HFF-Myc (cell line): ENCODE measurements at places on chromosomes 1 and 21.

GRCh38 chr21:38228115-38228514 is 28.7 kb upstream of the KCNJ15 start:
- no peak for DNase-seq

- no peak for DNase-seq
Measured at GRCh38 chr1:214740471-214740870, 137.5 kb downstream of the CENPF start.

DNA sequence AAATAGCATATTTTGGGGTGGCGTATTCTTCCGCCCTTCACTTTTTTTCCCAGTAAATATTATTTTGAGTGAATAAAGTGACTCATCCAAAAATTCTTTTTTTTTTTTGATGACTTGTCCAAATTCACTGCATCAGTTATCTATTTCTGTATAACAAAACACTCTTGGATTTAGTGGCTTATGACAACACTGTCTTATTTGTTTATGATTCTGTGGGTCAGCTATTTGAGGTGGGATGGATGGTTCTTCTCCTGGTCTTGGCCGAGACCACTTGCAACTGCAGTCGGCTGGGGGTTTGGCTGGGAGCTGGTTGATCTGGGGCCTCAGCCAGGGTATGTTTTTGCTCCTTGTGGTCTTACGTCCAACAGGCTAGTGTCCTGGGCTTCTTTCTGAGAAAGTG is 39.9 kb upstream of the SRSF10 start:
- DNase-seq: no peak

DNA sequence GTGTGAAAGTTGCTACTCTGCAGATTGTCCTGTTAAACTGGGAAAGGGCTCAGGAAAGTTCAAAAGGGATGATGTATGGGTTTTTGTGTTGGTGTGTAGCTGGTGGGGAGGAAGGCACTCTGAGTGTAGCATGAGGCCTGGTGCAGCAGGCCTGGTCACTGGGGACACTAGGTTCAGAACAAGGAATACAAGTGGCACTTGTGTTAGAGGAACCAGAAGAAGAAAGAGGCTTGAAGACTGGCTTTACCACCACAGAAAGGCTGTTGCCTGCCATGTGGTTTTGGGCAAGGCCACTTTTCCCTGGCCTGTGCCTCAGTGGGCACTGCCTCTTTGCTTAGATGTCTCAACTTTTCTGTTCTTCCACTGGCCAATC is 122.8 kb downstream of the NOS1AP start:
- DNase-seq: no peak

GRCh38 chr1:182962554-182963115 is 9.7 kb upstream of the SHCBP1L start:
- DNase-seq: peak; percentile 82

DNA sequence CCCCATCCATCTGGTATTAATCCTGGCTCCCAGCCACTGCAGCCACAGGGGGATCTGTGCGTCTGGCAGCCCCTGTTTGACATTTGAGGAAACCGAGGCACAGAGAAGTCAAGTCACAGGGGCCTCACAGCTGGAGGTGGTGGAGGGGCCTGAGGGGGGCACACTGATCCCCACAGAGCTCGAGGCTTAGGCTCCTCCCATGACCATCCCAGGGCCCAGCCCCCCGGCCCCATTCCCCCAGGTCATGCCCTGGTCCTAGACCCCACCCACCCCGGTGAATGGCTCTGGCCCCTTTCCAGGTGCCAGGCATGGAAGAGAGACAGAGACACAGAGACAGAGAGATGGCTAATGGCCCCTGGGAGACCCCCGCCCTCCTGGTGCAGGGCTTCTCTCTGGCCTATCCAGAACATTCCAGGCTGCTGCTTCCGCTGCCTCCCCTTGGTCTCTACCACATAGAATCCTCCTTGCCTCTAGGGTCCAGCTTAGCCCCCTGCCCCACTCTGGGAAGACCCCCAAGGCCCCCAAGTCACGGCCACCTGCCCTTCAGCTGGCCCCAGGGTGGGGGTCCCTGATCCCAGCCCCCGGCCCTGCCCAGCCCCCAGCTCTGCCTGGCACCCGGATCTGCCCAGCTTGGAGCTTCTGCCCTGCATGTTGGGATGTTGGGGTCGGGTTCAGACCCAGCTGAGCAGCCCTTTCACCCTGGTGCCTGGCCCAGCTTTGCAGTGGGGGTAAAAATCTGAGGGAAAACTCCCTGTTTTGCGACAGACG is 29.2 kb upstream of the LRRC3 start:
- DNase-seq: no peak

GRCh38 chr1:151294742-151295462 is 12.8 kb downstream of the ZNF687 start:
- DNase-seq: no peak

DNA sequence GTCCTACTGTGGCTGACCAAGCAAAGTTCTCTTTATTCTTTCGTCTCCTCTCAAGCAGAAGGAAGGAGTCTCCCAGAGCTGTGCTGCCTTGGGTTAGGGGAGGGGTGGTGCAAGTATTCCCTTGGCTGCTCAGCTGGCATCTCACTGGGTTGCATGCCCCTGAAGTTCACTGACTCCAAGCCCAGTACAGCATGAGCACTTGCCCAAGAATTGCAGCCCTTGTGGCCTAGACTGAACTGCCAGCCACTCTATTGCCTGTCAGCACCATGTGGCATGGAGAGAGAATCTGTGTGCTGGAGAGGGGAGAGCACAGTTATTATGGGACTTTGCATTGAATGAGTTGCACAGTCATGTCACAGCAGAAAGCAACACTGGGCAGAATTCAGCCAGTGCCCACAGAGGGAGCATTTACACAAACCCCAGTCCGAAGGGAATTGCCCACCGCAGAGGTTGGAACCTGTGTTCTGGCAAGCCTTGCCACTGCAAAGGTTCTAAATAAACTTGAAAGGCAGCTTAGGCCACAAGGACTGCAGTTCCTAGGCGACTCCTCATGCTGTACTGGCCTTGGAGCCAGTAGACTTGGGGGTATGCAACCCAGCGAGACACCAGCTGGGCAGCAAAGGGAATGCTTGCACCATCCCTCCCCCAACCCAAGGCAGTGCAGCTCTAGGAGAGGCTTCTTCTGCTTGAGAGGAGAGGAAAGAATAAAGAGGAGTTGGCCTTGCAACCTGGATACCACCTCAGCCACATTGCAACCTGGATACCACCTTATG is 28.8 kb downstream of the DR1 start:
- no peak for DNase-seq

GRCh38 chr1:244207935-244208244 is 156.8 kb downstream of the ZBTB18 start:
- no peak for DNase-seq

- no peak for DNase-seq
Measured at GRCh38 chr21:31326522-31327242, 17.4 kb downstream of the TIAM1 start.

- DNase-seq: no peak
Measured at GRCh38 chr1:151716771-151717631, at the start of gene CELF3. Gene CELF3 (minus strand): TSS chr1:151716803. CDS start chr1:151716020, 783 bp downstream.

DNA sequence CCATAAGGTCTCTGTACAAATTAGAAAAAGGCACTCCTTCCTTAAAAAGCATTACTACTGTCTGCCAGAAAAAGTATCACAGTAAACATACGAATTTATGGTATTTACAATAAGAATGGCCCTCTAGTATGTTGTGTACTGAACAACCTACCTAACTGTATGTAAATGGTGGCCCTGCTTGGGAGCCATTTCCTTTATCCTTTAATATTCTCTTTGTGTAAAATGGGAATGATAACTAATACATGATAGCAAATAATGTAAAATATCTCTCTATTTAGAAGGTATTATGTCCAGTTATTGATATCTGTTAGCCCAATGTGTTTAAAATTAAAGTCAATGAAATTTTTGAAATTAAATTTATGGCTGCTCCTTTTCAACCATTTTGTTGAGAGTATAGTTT is 5.2 kb downstream of the DR1 start:
- DNase-seq: no peak

- no peak for DNase-seq
Measured at GRCh38 chr1:1321477-1321876, 3.0 kb downstream of the INTS11 start.

- peak; percentile 3 for DNase-seq
Measured at GRCh38 chr1:113073479-113073950, 517 bp downstream of the LRIG2 start.

DNA sequence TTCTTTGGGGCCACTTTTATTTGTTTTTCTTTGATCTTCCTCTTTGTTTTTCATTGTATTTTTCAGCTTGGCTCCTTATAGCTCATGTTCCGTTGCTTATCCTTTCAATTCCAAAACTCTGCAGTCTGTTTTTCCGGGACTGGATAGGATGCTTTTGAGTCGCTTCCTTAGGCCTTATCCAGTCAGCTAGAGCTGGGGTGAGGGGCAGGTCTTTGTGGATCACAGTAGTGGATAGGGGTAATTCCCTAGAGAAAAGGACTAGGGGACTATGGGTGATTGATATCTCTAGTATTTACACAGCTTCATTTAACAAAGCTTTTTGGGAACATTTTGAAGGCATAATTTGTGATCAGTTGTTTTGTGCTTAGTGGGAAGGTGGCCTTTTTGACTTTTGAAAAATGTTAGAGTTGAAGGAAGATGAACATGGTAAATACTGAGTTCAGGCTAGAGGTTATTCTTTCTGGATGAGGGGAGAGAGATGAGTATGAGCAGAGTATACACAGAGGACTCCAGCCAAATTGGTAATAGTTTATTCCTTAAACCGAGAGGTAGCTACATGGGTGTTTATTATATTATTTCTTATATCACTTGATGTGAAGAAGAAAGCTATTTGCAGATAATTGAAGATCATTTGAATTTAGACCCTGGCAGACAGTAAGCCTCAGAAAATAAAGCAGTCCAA is 22.5 kb downstream of the CEP350 start:
- DNase-seq: no peak

- no peak for DNase-seq
Measured at GRCh38 chr1:98184856-98185255, 264.0 kb upstream of the DPYD start.

DNA sequence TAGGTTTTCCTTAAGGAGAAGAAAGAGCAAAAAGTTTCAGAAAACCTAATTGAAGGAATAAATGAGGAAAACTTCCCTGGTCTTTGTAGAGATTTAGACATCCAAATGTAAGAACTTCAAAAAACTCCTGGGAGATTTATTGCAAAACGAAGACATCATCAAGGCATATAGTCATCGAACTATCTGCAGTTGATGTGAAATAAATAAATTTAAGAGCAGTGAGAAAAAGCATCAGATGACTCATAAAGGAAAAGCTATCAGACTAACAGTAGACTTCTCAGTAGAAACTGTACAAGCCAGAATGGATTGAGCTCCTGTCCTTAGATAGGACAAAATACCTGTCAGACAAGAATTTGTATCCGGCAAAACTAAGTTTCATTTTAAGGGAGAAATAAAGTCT is 569.4 kb upstream of the ADAMTS5 start:
- DNase-seq: no peak

- no peak for DNase-seq
Measured at GRCh38 chr1:2019571-2020309, 595 bp downstream of the GABRD start.

- DNase-seq: no peak
Measured at GRCh38 chr1:210978316-210978973, 155.5 kb downstream of the KCNH1 start.

DNA sequence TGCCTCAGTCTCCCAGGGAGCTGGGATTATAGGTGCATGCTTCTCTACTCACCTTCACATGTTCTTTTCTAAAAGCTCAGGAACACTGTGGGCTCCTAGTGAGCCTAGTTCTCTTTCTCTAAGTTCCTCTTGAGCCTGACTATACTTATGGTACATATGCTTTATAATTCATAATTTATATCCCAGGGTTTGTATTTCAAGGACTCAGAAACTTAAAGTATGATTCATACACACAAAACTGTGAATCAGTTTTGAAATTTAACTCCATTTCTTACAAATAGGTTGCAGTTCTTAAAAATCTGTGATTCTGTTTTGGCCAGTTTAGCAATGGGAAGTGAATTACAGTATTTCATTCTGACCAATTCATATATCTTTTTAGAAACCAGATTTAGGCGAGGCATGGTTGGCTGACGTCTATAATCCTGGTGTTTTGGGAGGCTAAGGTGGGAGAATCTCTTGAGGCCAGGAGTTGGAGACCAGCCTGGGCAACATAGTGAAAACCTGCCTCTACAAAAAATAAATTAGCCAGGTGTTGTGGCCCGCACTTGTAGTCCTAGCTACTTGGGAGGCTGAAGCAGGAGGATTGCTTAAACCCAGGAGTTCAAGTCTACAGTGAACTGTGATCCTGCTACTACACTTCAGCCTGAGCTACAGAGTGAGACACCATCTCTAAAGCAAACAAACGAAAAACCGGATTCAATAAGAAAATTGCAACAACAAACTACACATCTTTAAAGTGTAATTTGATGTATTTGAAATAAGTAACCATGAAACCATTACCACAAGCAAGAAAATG is 15.6 kb downstream of the RASAL2 start:
- no peak for DNase-seq

DNA sequence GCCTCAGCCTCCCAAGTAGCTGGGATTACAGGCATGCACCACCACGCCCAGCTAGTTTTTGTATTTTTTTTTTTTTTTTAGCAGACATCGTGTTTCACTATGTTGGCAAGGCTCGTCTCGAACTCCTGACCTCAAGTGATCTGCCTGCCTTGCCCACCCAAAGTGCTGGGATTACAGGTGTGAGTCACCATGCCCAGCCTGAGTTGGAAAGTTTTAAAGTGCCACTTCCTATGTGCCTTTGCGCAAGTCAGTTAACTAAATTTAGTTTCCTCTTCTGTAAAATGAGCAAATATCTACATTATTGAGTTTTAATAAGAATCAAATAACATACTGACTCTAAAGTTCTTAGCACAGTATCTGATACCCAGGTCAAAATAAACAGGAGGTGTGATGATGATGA is 12.4 kb downstream of the SLC19A2 start:
- DNase-seq: no peak

DNA sequence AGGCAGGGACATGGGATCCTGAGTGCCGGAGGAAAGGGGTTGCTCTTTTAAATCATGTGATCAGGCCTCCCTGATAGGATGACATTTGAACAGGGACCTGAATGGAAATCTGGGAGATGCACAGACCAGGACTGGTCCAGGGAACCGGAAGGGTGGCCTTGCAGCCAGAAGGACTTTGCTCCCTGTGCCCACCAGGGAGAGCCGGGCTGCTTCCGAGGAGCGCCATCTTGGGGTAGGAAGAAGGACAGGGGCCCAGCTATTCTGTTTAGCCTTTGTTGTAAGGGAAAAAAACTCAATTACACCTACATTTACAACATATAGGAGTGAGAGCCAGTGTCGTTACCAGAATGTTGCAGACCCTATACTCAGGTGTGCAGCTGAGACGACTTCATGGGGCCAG is 5.5 kb downstream of the KLHDC7A start:
- DNase-seq: no peak

DNA sequence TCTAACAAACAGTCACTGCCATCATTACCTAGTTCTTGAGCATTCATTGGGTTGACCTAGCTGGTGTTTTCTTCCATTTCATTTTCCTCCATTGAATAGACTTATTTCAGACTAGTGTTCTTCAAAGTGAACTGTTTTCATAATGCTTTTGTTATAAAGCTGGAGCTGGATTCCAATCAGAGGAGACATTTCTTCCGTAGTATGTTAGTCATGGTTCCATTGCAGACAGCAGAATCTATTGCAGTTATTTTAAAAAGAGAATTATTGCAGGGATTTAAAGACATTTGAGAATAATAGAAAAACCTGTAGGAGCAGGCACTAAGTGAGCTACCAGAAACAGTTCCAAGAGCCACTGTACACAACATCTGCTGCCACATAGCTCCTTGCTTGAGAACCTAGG is 50.0 kb downstream of the HHAT start:
- no peak for DNase-seq
